ENCODE measurements at places on chromosomes 4 and X.

DNA sequence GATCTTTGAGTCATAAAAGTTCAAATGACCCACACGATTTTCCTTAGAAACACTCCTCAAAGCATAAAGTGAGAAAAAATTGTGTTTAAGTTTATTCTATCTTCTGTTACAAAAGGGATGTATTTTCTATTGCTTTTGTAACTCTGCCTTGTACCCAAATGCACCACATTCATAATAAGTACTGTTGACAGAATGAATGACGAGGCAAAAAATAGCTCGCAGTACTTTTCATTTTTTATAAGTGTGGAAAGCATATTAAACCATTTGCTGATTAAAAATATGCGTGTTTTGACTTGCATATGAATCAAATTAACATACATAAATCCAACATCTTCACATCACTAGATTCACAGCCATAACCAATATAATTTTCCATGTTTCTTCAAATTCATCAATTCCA is 11.2 kb upstream of the TSPAN5 start:
- DNase-seq = no peak

DNA sequence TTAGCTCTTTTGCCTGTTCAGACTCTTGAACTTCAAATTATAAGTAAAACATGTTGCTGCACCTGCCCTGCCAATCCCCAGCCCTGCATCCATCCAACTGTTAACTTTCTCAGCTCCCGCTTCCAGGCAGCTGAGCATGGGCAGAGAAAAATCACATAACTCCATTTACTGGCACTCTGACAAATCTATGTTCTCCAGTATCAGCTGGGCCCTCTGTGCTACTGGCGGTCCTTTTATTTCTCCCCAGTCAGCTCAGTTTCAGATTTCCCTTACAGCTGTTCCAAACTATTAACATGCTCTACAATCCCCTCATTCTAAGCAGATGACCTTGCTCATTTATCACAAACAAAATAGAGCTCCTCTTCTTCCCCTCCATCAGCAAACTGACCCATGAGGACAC is 240.4 kb upstream of the TET2 start:
- DNase-seq = no peak

- DNase-seq = no peak
These were observed 115.7 kb upstream of the MAGEB16 start for GRCh38 chrX:35682476-35682875.

DNA sequence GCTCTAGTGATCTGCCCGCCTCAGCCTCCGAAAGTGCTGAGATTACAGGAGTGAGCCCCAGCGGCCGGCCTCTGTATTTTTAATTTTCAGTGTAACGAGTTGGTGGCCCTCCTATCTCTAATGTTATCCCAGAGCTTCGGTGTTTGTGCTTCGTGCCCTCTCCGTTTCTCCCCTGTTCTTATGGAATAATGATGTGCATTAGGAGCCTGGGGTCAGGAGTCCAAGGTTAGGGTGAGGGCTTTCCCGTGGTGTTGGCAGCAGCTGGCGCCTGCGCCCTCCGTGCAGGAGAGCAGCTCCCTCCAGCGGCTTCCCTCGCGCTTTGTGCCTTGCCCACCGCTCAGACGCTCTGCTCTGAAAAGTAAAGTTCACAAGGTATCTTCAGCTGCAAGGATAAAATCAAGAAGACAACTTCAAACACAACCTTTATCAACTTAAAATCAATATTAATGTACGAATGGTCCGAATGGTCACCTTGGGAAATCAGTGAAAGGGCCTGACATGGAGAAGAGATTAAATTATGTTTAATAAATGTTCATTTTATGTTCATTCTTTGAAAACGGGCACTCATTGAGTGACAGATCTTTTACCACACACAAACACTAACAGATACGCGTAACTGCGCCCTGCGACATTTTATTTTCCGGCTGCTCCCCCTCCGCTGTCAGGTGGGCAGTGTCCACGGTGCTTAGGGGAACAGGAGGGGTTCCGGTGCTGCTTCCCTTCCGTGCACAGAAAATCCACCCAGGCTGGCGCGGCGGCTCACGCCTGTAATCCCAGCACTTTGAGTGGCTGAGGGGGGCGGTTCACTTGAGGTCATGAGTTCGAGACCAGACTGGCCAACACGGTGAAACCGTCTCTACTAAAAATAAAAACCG is 62.4 kb downstream of the TRAPPC11 start:
- DNase-seq = no peak

DNA sequence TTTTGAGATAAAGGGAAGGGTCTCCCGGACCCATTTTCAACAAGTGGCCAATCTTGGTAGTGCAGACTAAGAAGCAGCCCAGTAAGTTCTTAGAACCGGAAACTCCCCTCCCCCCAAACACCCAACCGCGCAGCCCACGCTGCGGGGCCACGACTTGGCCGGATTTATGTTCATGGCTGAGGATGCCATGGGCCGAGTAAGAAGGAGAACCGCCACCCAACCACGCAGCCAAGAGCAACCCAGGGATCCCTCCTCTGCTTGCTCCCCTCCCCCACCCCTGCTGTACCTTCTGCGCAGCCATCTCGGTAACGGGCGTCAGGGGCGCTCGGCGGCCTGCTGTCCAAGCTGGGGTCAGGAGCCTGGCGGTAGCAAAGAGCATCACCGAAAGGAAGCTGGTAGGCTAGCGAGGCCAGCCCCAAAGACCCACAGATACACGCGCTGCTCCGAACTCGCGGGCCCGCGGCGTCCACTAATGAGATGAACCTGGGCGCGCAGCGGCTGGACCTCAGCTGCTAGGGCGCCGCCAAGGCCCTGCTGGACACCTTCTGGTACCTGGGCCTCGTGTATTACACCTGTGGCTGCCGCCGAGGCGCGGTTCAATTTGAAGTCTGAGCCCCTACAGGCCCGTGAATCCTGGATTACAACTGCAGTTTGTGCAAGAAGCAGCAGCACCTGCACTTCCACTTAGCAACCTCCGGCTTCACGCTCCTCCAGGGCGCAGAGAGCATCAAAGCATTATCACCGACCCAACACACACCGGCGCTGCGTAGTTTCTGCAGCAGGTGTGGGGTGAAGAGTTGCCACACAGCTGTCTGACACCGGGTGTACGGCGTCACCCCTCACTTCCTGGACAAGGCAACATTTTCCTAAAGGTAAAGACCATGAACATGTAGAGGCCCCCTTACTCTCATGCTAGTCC is 63.4 kb downstream of the NUDT10 start:
- peak; percentile 26 for DNase-seq

GRCh38 chrX:43676971-43677572 is 21.0 kb downstream of the MAOA start:
- DNase-seq = no peak

- DNase-seq = no peak
These were observed 112.1 kb upstream of the NWD2 start for GRCh38 chr4:37132351-37132974.

Measured in NCI-H1417 treated with DMSO at 0.1 percent for 48 hours (cell line).